ENCODE measurements at places on chromosomes 7 and 10.

DNA sequence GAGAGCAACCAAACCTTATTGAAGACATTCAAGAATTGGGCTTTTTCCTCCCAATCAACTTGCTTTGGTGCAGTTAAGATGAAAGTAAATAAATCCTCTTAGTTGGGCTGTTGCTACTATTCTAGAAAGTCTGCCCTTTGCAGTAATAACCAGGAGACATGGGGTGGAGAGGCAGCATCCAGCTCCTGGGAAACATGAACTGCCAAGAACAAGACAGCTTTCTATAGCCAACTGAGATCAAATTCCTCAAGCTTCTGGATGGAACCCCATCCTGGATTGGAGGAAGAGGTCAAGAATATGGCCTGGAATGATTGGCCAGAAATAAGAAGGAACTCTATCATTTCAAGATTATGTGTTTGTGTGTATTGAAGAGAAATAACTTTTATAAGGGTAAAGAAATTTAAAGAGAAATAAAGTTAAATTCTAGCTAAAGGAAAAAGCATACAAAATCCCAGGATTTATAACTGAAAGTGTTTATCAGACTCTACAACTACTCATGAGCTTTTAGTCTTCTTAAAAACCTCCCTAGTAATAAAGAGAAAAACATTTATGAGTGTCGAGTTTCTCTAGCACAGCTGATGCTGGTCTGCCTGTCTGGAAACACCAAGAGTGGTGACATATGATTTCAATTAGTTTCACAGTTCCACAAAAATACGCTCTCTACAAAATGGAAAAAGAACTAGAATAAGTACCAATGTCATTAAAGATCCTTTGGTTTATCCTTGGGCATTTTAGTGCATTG, 70.1 kb upstream of the COL1A2 start:
- no peak for DNase-seq

- no peak for DNase-seq
Measured at GRCh38 chr10:124681091-124681490, 63.1 kb downstream of the FAM53B start.

- DNase-seq: no peak
Measured at GRCh38 chr10:60448246-60448645, 58.6 kb upstream of the ANK3 start.

DNA sequence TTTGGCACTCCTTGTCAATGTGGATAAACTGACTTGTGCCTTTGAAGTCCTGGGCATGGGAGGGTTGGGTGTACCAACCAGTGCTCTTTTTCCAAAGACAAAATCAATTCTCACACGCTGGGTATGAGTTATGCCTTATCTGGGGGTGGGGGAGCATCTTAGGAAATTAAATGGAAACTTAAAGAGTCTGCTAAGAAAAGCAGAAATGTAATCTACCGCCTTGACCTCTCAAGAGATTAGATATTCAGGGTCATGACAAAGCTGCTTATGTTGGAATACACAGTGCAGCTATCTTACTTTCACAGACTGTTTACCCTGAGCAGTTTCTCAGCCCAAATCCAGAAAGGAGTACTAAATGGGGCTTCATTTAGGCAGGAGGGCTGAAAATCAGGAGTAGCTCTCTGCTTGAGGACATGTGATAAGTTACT, 2.6 kb downstream of the MEST start:
- DNase-seq: no peak

- no peak for DNase-seq
Measured at GRCh38 chr7:67593794-67594193, 597.2 kb downstream of the TYW1 start.

GRCh38 chr10:72158176-72158575, 57.6 kb upstream of the ANAPC16 start:
- no peak for DNase-seq

- DNase-seq: no peak
Measured at GRCh38 chr10:77038407-77038806, 599.2 kb downstream of the KCNMA1 start.

GRCh38 chr10:86327954-86328725, 38.5 kb downstream of the GRID1 start:
- DNase-seq: no peak

- no peak for DNase-seq
Measured at GRCh38 chr7:69763513-69763912, 165.2 kb downstream of the AUTS2 start.

DNA sequence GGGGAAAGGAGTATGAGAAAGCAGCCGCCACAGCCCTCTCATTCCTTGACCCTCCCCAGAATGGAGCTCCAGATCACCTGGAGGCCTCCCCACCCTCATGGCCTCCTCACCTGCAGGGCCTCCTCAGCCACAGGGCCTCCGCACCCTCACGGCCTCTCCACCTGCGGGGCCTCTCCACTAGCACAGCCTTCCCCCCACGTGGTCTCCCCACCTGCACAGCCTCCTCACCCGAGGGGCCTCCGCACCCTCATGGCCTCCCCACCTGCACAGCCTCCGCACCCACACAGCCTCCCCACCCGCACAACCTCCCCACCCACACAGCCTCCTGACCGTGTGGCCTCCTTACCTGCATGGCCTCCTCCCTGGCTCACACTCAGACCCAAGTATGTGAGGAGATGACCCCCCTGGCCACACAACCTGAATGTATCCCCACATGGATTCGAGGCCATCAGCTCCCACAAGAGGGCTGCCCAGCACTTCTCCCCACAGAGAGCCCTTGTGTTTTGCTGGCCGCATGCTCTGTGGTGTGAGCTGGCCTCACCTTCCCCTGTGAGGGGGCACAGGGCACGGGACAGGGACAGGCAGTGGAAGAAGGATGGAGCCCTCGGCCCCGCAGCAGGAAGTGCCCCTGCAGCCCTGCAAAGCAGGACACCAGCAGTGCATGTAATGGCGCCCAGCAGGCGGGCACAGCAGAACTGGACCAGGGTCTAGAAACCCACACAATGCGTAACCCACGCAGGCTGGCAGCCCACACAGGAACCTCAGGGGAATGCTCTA, 3.1 kb downstream of the DIP2C start:
- no peak for DNase-seq

- no peak for DNase-seq
Measured at GRCh38 chr7:92421676-92422435, 25.4 kb upstream of the GATAD1 start.

- DNase-seq: no peak
Measured at GRCh38 chr7:42485301-42485766, 248.3 kb upstream of the GLI3 start.

- DNase-seq: no peak
Measured at GRCh38 chr7:33423646-33424020, 294.3 kb downstream of the BBS9 start.

- no peak for DNase-seq
Measured at GRCh38 chr7:138712652-138713051, 11.5 kb upstream of the SVOPL start.

DNA sequence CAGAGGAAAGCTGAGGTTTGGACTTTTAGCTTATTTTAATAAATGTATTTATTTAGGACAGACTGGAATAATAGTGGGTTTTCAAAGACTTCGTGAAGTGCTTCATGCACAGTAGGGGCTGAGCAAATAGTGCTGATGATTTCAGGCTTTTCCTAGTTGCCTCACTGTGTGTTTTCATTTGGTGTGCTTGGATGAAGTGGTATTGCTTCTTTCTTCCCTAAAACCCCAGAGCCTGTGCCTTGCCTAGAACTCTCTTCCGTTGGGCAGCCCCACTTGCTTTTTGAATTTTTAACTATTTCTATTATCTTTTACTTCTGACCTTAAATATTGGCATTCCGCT, 49.6 kb downstream of the ARID5B start:
- no peak for DNase-seq

DNA sequence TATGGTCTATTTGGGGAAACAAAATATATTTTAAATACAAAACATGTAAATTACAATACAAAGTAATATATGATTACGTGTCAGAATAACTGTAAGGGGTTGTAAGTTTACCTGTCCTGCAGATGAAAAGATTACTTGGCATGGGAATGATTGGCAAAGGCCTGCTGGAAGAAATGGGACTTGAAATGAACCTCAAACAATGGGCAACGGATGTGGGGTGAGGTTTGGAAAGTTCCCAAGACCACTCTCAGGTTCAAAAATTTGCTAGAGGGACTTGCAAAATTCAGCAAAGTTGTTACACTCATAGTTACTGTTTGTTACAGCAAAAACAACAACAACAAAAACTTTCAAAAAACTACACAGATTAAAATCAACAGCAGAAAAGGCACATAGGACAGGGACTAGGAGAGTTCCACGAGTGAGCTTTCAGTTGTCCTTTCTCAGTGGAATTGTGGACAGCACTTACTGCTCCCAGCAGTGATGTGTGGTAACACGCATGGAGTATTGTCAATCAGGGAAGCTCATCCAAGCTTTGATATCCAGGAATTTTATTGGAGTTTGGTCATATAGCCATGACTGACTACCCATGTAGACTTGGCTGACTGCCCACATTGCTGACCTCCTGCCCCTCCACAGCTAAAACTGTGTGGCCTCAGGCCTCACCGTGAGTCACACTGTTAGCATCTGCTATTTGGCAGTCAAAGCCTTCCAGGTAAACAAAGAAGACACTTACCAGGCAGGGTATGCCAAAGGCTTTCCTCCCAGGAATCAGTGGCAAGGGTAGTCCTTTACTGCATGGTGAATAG, 43.8 kb downstream of the EXOC6 start:
- no peak for DNase-seq

- DNase-seq: no peak
Measured at GRCh38 chr10:73756183-73756582, 12.0 kb downstream of the SEC24C start.

DNA sequence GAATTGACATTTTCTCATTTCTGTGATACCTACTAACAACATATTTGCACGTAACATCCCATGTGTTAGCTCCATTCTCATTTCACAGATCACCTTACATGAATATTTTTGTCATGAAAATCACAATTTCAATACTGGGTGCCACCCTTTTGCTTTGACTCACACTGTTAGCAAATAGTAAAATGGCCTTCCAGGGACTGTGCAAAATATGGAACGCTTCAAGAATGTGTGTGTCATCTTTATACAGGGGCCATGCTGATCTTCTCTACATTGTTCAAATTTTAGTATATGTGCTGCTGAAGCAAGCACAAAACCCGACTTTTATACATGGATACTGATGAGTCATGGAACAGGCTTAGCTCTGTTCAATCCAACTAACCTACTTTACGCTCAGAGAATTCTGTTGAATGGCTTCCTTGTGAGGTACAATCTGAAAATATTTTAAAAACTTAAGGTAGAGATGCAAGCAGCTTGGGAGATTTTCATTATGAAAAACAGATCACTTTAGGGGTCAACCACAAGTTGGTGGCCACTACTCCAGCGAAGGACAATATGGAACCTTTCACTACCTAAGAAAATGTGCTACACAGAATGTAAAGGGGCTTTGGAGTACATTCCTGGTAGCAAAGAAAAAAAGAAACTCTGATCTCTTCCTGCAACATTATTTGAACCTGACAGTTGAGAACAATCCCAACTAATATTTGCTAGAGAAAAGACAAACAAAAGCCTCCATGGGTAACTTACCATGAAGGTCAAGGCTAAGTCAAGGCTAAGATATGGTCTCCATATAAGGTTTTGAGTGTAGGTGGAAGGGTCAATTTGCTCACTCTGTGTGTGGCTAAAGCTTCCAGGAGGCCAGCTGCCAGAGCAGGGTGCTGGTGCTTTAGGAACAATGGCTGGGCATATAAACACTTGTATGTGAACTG, 11.9 kb downstream of the ANKRD26 start:
- DNase-seq: no peak

GRCh38 chr7:112023282-112023681, 182.9 kb downstream of the DOCK4 start:
- DNase-seq: no peak

DNA sequence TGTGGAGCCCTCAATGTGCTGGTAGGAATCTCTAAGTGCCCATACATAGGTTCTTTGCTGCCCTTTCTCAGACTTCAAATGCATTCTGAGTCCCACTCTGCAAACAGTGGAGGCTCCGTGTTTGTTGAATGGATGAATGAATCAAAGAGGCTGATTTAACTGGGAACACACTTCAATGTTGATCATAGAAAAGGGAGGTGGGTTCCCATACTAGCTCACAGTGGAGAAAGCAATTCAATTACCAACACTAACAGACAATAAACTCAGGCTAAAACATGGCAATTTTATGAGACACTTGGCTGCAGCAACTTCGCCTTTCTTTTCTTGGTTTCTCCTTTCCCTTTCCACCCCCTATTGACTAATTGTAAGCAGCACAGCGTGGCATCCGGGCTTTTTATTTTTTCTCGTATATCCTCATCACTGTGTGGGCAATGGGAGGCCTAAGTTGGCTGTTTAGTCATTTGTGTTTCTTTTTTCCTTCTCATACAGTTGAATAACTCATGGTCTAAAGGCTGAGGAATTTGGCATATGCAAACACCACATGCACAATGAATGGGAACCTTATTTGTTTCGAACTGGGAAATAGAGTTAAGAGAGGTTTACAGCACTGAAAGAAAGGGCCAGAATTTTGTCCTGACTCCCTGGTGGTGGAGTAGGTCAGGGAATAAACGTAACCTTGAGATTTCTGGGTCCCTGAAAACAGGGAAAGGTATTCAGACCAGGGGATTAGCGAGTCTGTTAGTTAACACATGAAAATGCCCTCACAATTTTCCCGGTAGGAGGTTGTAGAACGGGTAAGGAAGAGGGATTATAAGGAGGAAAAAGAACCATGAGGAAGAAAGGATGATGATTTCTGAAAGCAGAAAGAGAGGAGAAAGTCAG, 858.5 kb downstream of the KCNMA1 start:
- no peak for DNase-seq

DNA sequence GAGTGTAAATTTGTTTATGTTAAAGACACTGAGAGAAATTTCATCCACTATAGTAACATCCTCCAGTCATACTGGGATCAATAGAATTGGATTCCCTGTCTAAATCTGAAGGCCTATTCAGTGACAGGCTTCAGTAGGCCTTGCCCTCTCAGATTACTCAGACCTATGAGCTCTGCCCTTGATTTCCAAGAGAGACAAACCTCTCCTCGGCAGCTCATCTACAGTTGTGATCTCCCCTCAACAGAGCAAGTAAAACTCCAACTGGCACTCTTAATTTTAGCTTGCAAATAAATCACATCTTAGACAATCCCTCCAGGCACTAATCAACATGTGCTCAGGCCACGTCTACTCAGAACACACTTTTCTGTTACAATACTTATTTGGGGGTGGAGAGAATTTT, 1191.4 kb upstream of the PHF14 start:
- no peak for DNase-seq

GRCh38 chr10:60254776-60255175, 134.9 kb downstream of the ANK3 start:
- DNase-seq: no peak

DNA sequence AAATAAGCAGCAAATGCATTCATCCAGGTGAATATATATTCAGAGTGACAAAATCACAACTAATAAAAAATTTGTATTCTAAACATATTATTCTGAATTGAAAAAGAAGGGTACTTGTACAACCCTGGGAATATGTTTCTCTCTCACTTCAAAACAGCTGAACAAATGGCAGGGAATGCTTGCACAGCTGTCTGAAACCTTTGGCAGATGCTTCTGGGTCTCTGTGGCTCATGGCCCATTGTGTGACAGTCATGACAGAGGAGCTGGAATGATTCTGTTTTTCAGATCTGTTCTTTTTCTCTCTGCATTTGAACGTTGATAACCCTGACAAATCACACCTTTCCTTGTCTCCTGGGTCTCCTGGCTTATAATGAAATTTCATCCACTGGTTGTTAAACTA, 275.7 kb upstream of the FZD1 start:
- DNase-seq: no peak

Data from activated naive CD4-positive, alpha-beta T cell treated with Interleukin-2 at 50 U/mL for 16 hours (primary cell).